ENCODE measurements at places on chromosomes 2 and 18. TPM values are rescaled to one million over a fixed set of nuclear protein-coding genes. Genes with fewer than 3 reads are reported as not detected.

Gene VWC2L
- total RNA-seq, result not detected

Gene POTEJ
- not detected for total RNA-seq

Gene CHST9
- not detected for total RNA-seq

Gene CCT7
- total RNA-seq, result 317 TPM

Gene FAM161A
- total RNA-seq, result 1.9 TPM

Gene TEKT4
- not detected for total RNA-seq

Gene IL1RN
- total RNA-seq, result 0.71 TPM

Gene SERPINB10
- total RNA-seq, result not detected

Gene ONECUT2
- total RNA-seq, result under 0.01 TPM

Gene ADCYAP1
- total RNA-seq, result not detected

Gene NCKAP5
- 4.3 TPM for total RNA-seq

Gene LBX2
- 2.9 TPM for total RNA-seq

Gene IL1A
- total RNA-seq, result 2.3 TPM

Gene PROKR1
- not detected for total RNA-seq

Gene PRKAG3
- not detected for total RNA-seq

Gene EGR4
- total RNA-seq, result not detected

Gene ZC3H6
- 3.4 TPM for total RNA-seq

Gene LCT
- total RNA-seq, result not detected

Gene MEP1B
- not detected for total RNA-seq

Gene GALR1
- not detected for total RNA-seq

Gene ITGB6
- not detected for total RNA-seq

Gene SLC4A1AP
- total RNA-seq, result 25.6 TPM

Gene RAX
- total RNA-seq, result not detected

Gene RTP5
- total RNA-seq, result not detected

Gene FBLN7
- 0.57 TPM for total RNA-seq

Gene CCDC195
- not detected for total RNA-seq

Gene ASB18
- total RNA-seq, result not detected

Gene CRYBA2
- total RNA-seq, result not detected

Gene NEU2
- not detected for total RNA-seq

Gene FAM228A
- 0.18 TPM for total RNA-seq

Gene OSGEPL1
- 5.0 TPM for total RNA-seq

Gene MPPE1
- 34.0 TPM for total RNA-seq

Gene HEATR5B
- 14.4 TPM for total RNA-seq
